ENCODE measurements at places on chromosomes 6 and 20.

- DNase-seq = no peak
Measured at GRCh38 chr6:150087336-150087735, 18.4 kb upstream of the ULBP3 start.

GRCh38 chr6:115969207-115969929 lies 91.3 kb downstream of the FRK start:
- no peak for DNase-seq

DNA sequence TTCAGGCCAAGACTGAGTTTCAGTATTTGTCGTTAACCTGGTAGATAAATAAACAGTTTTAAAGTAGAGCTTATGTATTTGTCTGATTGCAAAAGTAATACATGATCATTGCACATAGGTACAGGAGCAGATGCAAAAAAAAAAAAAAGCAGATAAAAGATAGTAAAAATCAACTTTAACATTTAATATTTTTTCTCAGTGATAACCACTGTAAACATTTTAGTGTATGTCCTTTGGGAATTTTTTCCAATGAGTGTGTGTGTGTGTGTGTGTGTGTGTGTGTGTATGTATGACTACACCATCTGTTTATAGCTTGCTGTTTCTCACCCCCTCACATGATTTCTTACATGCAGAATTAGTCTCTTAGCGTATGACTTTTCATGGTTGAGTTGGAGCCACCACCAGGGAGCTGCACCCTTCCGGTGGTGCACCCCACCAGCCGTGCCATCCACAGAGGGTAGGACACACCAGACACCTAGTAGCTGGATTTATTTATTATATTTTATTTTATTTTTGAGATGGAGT lies 26.3 kb downstream of the WRNIP1 start:
- DNase-seq = no peak

- no peak for DNase-seq
Measured at GRCh38 chr6:12419631-12420272, 129.6 kb downstream of the EDN1 start.

DNA sequence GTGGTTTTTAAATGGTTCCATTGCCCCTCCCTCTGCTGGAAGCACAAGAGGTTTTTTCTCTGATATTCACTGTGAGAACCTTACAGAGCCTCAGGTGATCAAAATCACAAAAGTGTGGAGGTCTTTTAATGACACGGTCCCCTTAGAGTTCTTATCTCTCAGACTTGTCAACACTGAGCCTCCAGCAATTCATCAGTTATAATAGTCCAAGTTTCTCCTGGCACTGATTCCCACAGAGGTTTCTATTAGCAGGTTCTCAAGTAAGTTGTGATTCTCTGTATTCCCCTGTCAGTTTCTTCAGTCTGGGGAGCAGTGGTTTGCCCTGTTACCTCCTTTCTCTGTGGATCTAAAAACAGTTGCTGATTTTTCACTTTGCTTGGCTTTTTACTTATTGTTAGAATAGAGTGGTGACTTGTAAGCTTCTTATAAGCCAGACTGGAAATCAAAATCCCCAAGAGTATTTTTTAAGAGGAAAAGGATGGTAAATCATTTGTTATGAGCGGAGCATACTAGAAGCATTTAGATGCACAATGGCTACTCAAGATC lies 157.4 kb upstream of the BMP5 start:
- no peak for DNase-seq

GRCh38 chr6:148566664-148567350 lies 180.0 kb upstream of the UST start:
- no peak for DNase-seq

- no peak for DNase-seq
Measured at GRCh38 chr20:57394121-57395082, 3.2 kb downstream of the RBM38 start.

DNA sequence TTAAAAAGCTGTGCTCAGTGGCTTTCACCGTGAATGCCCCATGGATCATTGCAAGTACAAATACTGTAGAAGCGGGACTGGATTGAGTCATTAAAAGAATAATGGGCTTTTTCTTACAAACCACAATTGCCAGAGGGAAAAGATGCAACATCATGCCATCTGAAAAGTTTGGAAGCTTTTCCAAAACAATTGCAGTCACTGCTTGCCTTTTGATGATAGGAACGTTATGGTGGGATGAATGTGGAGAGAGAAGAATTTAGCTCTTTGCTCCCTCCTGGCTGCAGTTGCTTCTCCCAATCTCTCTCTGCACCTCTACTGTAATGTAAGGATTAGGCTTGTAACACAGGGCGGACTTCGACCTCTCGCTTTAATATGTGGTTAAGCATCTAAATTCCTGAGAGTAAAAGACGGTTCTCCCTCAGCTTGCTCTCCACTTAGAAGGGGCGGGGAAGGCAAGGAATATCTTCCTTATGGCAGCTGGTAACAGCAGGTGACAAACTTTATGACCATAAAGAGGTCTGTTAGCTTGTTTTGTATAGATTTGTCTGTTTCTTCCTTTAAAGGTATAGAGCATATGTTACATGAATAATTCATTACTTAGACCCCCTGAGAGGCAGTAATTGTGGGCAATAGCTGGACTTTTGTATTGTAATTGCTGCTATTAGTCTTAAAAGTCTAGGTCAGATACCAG lies 376.1 kb downstream of the UTRN start:
- no peak for DNase-seq

- no peak for DNase-seq
Measured at GRCh38 chr6:101296169-101296960, 97.1 kb upstream of the GRIK2 start.

DNA sequence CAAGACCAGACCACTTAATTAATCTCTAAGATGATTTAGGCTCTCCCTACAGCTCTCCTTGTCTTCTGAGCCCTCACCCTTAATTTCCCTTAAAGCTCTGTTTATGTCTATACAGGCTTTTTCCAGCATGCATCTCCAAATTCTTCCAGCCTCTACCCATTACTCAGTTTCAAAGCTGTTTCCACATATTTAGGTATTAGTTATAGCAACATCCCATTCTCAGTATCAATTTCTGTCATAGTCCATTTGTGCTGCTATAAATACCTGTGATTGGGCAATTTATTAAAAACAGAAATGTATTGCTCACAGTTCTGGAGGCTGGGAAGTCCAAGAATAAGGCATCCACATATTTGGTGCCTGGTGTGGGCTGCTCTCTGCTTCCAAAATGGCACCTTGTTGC lies 2.3 kb upstream of the SERPINB1 start:
- DNase-seq = no peak

GRCh38 chr6:150880336-150880735 lies 14.8 kb downstream of the MTHFD1L start:
- no peak for DNase-seq

- no peak for DNase-seq
Measured at GRCh38 chr20:37438464-37439222, 82.4 kb upstream of the NNAT start.

DNA sequence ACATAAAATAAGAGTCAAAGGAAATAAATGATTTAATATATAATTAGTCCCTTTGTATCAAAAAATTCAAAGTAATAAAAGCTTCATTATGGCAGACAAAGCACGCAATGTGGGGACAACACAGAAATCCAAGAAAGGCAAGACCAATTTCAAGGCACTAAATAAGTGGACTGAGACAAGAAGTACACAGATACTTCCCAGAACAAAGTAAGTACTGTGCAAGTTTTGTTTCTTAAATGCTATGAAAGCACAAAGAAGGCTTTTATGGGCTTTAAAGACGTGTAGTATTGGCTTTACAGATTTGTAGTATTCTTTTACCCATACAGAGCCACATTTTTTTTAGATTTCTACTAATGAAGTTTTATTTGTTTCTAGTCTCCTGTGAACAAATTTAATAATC lies 174.6 kb downstream of the TRDN start:
- DNase-seq = no peak

GRCh38 chr6:111076024-111076695 lies 11.1 kb upstream of the SLC16A10 start:
- DNase-seq = no peak

GRCh38 chr6:24494821-24495795 lies at the start of gene ALDH5A1:
ALDH5A1 (plus strand) TSS chr6:24494969; CDS start chr6:24494997, 28 bp downstream.
- peak; percentile 89 for DNase-seq

GRCh38 chr6:38436726-38437465 lies 202.8 kb downstream of the BTBD9 start:
- DNase-seq = no peak

- DNase-seq = peak; percentile 46
Measured at GRCh38 chr20:39885975-39886649, 802.9 kb downstream of the MAFB start.
